ENCODE measurements at places on chromosomes 5 and 9. TPM values are rescaled to one million over a fixed set of nuclear protein-coding genes. Genes with fewer than 3 reads are reported as not detected.

- no peak for DNase-seq
Measured at GRCh38 chr9:72981433-72981832, 28.6 kb upstream of the ALDH1A1 start.

DNA sequence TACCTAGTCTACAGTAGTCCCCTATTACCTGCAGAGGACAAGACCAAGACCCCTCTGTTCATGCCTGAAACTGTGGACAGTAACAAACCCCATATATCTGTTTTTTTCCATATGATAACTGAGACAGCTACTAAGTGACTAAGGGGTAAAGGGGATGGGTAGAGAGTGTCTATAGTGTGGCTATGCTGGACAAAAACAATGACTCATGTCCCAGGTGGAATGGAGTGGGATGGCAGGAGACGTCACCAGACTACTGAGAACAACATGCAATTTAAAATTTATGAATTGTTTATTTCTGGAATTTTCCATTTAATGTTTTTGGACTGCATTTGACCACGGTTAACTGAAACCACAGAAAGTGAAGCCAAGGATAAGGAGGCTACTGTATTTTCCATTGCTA, 171.8 kb downstream of the AGTPBP1 start:
- DNase-seq: no peak

The GRM6 gene
- total RNA-seq: not detected

- DNase-seq: no peak
Measured at GRCh38 chr5:66222455-66222854, 78.4 kb downstream of the SREK1 start.

- no peak for DNase-seq
Measured at GRCh38 chr5:94397508-94397907, 220.9 kb downstream of the KIAA0825 start.

- no peak for DNase-seq
Measured at GRCh38 chr9:89144238-89144637, 34.4 kb downstream of the SHC3 start.

All from left lobe of liver (tissue), 2 donors.